ENCODE measurements at places on chromosomes 7 and 10.

DNA sequence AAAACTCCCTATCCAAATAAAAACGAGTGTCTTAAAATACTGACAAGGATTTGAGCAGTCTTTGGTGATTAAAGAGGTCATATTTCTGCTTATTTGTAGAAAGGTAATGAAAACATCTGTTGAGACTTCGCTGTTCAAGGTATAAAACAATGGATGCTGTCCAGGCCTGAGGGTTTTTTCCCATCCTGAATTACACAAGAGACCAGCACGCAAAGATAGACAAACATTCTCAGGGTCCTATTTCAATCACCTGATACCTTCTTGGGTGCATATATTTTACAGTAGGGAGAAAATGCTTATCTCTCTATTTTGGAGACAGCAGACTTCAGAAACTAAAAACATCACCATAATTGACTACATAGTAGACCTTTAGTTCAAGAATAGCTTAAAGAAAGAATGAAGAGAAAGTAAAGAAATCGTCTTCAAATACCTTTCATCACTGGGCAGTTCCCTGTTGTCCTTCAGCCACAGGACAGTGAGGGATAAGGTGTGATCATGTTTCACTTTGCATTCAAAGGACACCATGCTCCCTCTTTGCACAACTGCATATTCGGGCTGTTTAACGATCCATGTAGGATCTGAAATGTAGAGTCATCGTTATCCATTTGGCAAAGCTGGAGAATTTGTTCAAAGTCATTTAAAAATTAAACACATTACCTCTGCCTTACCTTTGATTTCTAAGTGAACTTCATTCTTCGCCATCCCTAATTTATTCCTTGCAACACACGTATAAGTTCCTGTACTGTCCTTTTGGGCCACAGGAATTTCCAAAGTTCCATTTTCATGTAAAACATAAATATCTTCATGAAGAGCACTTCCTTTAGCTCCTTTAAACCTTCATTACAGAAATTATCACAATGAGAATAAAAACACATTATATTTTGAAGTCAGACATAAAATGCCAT lies 63.7 kb upstream of the LAMB4 start:
- DNase-seq: no peak

DNA sequence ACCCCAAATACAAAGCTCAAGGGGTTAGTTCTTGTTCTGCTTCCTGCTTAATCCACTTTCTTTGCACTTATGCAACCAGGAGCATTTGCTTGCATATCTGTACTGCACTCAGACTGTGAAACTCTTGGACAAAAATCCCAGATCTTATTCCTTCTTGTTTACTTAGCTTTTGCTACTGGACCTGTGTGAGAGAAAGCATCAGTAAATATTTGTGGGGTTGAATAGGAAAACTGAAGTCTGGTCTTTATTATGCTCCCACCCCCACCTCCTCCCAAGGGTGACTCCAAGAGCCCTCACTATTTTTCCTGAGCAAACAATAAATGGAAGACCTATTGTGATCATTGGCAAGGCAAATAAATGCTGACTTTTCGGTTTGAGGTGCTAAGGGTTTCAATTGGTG lies 57.1 kb upstream of the VSTM2A start:
- DNase-seq: no peak

GRCh38 chr7:137403353-137403695 lies 59.8 kb upstream of the PTN start:
- no peak for DNase-seq

GRCh38 chr10:102769375-102770107 lies 25.8 kb downstream of the WBP1L start:
- no peak for DNase-seq

DNA sequence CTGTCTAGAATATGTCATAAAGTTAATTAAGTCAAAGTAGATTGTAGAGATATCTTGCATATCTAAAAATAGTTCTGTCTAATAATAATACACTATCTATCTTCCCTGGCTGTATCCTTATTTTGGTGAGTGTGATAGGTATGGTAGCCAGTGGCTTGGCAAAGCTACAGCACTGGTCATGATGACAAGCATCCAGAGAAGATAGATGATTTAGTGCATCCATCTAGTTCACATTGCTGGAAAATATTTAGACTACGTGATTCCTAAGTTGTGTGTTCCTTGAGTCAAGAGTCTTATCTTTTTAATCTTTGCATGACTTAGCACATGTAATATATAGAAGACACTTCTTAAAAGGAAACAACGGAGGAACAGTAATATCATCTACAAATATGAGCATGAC lies 711.2 kb upstream of the KCND2 start:
- DNase-seq: no peak

GRCh38 chr7:102077081-102077480 lies 209.6 kb upstream of the SH2B2 start:
- DNase-seq: no peak

DNA sequence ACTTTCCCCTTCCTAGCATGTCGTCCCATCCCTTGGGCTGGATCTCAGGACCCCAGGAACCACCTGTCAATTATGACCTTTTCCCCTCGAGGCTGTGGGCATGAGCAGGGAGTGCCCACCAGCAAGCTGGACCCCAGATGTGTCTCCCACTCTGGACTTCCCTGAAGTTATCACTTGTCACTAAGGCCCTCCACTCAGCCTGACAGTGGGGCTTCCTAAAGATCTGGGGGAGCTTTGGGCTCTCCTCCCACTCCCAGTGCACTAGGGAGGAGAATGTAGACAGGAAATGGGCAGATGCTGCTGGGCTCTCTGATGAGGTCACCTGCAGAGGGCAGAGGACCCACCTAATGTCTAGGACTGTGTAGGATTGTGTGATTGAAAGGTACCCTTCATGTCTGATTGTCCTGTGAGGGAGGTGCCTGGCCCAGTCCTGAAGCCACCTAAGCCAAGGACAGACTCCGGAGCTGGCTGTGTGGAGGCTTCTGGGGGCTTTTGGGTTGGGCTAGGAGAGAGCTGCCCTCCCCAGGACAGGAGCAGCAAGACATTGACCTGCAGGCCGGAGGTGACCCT lies 18.7 kb downstream of the MYO1G start:
- no peak for DNase-seq

DNA sequence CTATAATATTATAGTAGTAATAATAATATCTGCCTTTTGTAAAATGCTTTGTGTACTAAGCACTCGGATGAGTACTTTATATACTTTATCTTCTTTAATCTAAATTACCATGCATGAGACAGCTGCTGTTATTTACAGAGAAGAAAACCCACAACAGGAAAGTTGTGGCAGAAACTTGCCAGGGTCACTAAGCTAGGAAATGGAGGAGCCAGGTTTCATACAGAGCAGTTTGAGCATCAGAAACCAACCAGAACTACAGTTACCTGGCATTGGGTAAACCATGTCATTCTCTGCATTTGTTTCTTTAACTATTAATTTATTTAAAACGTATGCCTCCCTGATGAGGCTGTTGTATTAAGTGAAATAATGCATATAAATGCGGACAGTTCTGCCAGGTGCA lies 129.9 kb downstream of the CSTF2T start:
- DNase-seq: no peak

DNA sequence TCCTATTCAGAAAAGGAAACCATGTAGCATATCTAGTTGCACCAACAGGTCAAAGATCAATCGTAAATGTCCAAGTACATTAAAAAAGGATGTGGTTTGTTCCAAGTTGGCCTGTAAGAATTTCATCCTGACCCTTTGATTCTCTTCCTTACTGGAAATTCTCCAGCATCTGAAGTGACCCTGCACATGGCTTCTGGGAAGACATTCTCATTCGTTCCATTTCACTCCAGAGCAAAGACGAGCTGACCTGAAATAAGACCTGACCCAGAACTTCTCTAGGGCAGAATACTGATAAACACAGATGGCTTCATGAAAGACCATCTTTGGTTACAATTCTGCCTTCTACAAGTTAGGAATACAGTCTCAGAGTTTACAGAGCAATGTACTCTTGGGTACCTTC lies 39.8 kb downstream of the ASB4 start:
- no peak for DNase-seq

Measured in NK-92 treated with Interleukin-12 subunit alpha and Interleukin-12 subunit beta, amount 100 ng/mL, for 24 hours (cell line).